ENCODE measurements at places on chromosomes 5 and 9.

GRCh38 chr5:68289498-68289897, 73.9 kb downstream of the PIK3R1 start:
- no peak for DNase-seq

GRCh38 chr5:16690243-16690852, 73.6 kb upstream of the RETREG1 start:
- DNase-seq = peak; percentile 63

GRCh38 chr9:138069731-138070456, 192.3 kb downstream of the CACNA1B start:
- DNase-seq = no peak

DNA sequence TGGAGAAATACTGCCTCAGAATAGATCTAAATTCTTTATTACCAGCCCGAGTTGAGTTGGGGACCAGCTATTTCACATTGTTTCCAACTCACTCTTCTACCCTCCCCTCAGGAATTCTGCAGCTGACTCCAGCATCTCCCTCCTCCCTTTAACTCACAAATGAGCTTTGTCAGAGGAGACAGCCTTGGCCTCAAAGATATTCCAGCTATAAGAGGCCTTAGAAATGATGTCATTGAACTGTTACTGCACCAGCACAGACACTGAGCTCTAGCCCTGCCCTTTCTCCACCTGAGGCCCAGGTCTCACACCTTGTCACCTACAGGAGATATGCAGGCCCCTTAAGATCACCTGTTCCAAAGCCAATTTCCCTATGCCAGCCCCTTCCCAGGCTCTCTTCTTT, 78.4 kb upstream of the ATP10B start:
- no peak for DNase-seq

GRCh38 chr9:71237051-71237450, 115.6 kb upstream of the TRPM3 start:
- no peak for DNase-seq

DNA sequence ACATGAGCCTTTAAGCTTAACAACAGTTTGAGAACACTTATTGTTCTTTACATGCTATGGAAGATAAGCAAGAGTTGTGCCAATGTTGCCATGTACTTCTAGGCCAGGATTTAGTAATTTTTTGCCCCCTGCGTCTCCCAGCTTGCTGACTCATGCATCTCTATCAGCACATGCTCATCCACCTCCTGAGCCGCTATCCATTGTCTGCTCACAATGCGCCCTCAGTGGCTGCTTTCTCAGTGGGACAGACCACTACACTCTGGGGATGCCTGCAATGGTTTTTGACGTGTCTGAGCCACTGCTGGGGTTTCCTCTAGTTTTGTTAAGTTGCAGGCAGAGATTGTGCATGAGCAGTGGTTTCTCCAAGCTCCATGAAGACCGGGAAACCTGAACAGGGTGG, 50.9 kb upstream of the PHF2 start:
- no peak for DNase-seq

- no peak for DNase-seq
Measured at GRCh38 chr9:35431467-35431866, 58.4 kb upstream of the RUSC2 start.

DNA sequence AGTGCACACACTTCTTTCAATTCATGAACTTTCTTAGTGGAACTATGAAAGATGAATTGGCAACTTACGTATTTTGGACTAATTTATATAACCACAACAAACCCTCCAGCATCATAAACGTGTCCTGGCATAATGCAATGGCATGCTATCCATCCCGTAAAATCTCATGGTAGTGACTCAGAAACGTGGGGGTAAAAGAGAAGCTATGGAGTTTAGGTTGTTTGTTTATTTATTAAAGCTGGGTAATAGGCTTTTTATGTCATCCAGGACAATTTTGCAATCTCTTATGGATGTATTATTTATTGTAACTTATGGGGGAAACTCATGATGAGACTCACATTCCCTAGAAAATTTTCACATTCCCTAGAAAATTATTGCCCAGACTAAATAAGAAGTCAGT, 106.3 kb downstream of the GDA start:
- DNase-seq = no peak

GRCh38 chr9:28234133-28234893, 661.0 kb upstream of the C9orf72 start:
- DNase-seq = no peak

DNA sequence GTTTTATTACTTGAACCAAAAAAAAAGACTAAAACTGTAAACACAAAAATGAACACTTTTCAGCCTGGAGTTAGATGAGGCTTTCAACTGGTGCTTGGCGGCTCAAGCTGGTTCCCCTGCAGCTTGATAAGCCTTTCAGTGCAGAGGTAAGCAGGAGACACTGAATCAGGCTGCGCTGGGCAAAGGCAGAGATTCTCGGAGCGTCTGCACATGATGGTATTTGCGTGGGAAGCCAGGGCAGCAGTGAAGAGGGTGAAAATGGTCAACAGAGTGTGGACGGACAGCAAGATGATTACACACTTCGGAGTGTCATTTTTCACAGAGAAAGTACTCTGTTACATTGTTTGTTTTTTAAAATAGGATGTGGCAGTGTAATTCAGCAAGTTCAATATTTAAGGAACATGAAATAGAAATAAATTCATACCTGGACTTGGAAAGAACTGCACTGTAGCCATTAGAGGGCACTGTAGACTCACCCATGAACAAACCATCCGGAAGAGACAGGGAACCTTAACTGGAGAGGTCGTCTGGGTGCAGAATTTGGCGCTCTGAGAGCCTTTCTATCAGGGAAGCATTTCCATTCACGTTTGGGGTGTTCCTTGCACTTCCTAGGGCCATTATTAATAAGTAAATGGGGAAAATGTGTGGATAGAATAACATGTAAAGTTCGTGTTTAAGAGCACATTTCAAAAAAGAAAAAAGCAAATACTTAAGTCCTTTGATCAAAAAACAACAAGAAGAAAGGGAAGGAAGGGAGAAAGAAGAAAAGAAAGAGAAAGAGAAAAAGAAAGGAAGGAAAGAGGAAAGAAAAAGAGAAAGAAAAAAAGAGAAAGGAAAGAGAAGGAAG, 69.8 kb downstream of the ICE1 start:
- DNase-seq = peak; percentile 57

- DNase-seq = no peak
Measured at GRCh38 chr9:35682051-35682450, 7.7 kb downstream of the TPM2 start.

GRCh38 chr5:23284656-23285055, 222.8 kb upstream of the PRDM9 start:
- no peak for DNase-seq

- no peak for DNase-seq
Measured at GRCh38 chr5:180790524-180790923, 12.1 kb downstream of the MGAT1 start.

Data from GM10248 (cell line).